ENCODE measurements at places on chromosomes 7 and 10.

DNA sequence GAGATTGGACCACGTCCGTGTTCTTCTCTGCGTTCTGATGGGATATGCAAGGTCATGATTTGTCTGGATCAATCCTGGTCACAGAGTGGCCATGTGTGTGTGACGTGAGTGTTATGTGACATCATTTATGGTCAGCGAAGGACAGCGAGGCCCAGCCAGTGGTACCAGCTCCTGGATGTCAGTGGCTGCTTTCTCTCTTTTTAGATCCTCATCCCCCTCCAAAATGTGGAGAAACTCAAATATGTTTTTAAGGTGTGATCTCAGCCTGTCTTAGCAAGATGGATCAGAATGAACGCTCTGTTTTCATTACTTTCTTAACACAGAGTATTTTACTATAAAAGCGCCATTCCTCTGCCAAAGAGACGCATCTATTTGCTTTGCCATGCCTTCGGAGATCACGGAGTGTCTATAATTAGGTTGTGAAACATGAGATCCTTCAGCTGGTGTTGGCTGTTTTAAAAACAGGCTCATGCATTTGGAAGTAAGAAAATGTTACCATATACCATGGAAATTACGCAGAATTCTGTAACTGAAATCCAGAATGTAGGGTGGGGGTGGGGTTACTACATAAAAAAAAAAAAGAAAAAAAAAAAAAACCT, 245.5 kb upstream of the TCERG1L start:
- no peak for DNase-seq

- DNase-seq = no peak
Measured at GRCh38 chr7:30694774-30695721, 12.8 kb upstream of the CRHR2 start.

- no peak for DNase-seq
Measured at GRCh38 chr10:101071267-101071884, 9.6 kb downstream of the KAZALD1 start.

GRCh38 chr10:131245475-131246059, 66.0 kb downstream of the TCERG1L start:
- no peak for DNase-seq

DNA sequence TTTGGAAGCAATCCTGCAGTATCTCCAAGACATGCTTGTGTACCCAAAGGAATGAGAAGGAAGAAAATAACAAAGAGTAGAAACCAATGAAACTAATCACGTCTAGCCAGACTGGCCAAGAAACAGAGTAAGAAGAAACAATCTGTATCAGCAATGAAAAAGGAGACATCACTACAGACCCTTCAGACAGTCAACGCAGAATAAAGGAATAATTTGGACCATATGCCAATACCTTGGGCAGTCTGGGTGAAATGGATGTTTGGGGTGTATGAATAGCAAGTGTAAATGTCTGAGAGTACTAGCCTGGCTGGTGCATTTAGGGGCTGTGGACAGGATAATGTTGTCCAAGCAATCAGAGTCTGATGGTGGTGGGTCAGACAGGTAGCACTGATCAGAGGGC, 61.1 kb downstream of the SLC29A4 start:
- no peak for DNase-seq

DNA sequence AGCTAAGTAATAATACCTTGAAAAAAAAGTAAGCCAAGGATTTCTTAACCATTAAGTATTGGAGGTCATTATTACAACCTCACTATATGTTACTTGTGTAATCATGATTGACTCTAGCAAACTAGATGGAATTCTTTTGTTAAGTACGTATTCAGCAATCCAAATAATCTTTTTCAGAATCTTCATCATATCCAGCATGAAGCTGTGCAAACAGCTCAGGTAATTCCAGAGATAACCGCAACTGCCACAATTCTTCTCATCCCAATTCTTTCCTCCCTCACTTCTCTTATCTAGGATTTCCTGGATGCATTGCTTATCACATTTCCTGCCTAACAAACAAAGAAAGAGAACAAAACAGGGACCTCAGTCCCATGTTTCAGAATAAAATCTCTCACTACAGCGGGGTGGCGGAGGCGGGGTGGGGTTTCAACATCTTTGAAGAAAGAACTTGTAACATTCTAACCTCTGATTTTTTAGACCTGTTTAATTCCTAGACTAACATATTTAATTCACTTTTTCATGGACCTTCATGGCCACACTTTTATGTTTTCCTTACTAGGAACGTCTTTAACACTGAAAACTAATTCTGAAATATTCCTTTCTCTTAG, 156.5 kb downstream of the POM121L12 start:
- no peak for DNase-seq

DNA sequence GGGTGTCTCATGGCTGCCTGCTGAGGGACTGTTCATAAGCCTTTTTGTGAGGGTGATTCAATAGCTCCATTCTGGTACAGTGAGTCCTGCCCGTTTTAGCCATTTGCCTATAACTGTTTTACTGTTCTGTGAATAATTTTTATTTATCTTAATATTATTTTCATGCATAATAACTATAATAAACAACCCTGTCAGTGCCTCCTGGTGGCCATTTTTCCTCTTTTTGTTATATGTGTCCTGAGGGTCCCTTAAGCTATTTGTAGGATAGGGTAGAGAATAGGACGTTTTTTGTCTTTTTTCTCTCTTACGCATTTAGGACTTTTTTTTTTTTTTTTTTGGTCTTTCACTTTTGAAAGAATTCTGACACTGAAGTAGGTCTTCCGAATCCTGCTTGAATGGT, 2.9 kb downstream of the C1QL3 start:
- DNase-seq = no peak

DNA sequence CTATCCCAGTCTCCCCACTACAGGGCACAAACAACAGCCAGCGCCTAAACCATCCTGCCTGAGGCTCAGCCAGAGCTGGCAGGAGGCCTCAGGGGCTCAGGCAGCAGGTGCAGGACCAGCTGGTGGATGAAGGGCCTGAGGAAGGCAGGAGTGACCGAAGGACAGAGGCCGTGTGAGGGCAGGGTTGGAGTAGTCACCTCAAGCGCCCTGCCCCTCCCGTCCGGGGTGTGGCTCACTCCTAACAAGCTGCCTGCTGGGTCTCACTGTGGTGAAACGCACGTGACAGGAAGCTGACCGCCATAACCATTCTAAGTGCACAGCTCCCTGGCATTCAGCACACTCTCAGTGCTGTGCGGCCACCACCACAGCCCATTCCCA, 281.1 kb downstream of the ELFN1 start:
- peak; percentile 22 for DNase-seq

- no peak for DNase-seq
Measured at GRCh38 chr10:50404021-50404773, 152.9 kb upstream of the ASAH2 start.
